NK-92 treated with Interleukin-12 subunit alpha and Interleukin-12 subunit beta, amount 100 ng/mL, for 24 hours (cell line): ENCODE measurements at places on chromosomes 4 and X.

- DNase-seq: no peak
Measured at GRCh38 chrX:1325515-1326116, 11.0 kb upstream of the IL3RA start.

GRCh38 chr4:40046311-40046980 is 10.2 kb upstream of the N4BP2 start:
- no peak for DNase-seq

DNA sequence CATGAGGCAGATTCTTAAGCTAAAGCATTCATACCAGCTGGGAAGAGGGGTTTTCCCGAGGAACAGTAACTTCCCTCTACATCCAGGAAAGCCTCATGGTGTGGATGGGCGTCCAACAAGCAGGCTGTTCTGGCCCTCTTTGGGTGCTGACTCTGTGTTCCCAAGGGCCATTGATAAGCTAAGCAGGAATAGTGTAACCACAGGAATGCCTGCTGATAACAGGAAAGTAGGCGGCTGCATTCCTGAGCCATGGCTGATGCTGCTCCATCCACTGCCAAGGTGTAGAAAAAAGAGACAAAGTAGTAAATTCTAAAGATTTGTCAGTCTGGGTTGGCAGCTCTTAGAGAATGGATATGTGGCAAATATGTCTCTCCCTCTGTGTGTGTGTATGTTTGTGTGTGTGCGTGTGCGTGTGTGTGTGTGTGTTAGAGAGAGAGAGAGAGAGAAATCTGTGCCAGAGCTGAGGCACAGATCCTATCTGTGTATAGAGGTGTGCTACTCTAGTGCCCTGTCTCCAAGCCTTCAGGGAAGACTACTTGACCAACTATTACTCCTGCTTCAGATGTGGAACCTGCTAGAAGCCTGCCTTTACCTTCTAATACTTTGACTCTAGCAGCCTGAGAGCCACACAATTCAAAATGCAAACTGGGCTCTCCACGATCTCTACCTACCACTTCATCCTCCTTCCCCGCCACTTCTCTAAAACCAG is 353.1 kb upstream of the NR3C2 start:
- no peak for DNase-seq

DNA sequence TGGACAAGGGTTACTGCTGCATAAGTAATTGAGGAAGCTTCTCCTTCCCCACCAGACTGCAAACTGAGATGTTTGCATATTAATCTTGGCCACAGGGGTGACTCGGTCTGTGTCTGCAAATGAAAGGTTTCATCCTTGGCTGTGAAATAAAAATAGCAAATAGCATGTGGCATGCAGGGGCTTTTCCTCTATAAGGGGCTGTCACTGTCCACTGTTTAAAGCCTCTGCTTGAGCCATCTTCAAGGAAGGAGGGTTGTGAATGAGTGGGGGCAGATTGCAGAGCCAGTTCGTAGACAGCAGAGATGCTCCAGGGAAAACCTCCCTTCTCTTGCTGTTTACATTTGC is 33.3 kb downstream of the TMSB4X start:
- DNase-seq: no peak

- DNase-seq: no peak
Measured at GRCh38 chrX:46737462-46737861, 21.5 kb downstream of the SLC9A7 start.

DNA sequence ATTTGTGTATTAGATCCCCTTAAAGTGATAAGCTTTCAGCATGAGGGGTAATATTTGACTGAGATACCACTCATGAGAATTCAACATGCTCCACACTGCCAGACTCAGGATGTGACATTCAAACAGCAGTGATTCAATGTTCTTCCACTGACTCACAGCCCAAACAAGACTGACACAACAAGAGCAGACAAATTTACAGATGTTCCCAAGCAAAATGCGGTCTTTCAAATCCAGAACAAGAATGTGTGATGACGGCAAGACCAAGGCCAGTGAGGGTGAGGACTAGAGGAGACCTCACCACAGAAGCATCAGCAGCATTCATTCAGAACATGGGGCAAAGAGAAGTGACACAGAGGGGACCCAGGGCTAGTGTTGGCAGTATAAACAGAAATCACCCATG is 99.3 kb upstream of the GRIA3 start:
- no peak for DNase-seq

DNA sequence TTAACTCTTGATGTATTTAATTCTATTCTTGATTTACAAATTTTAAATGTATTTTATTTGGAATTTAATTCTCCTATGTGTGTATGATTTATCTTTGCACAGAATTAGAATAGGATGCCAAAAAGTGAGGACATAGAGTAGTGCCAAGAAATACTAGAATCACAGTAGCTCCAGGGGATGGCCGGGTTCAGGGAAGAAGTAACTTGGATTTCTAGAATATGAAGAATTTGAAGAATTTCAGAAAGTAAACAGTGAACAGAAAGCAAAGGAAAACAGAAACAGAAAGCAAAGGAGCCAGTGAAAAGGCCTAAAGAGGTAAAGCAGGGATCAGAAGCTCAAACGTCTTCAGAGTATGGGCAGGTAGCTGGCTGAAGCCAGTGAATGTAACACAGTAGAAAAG is 1187.6 kb downstream of the RPA4 start:
- DNase-seq: no peak

DNA sequence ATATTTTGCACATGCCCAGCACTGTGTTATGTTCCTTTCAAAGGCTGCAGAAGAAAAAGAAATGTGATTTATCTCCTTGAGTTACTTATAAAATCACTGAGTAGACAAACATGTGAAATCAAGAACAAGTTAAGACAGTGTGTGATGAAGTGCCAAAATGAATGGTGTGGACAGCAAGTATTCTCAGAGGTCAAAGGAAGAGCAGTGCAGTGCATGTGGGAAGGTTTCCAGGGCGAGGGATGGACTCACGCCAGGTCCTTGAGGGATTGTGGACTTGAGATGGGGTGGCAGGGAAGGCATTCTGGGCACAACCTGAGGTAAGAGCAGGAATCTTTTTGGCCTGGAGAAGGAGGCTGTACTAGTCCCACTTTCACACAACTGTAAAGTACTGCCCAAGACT is 115.5 kb downstream of the FNIP2 start:
- DNase-seq: no peak

GRCh38 chrX:133090236-133090809 is 6.6 kb downstream of the USP26 start:
- DNase-seq: no peak

DNA sequence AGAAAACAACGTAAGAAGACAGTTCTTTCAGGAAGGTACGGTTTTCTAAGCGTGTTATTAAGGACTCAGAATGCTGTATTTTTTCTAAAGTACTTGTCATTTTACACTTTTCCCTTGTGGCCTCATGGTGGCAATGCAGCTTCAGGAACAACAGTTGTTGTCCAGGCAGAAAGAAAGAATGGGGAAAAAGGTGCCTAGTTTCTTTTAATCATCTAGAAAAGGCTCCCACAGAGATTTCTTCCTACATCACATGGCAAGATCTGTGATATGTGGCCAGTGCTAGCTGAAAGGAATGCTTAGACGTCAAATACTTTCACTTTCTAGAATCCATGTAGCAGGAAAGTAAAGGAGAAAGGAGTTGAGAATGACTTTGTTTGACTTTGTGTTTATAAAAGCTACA is 49.0 kb upstream of the TRAM1L1 start:
- DNase-seq: no peak

- no peak for DNase-seq
Measured at GRCh38 chr4:179196511-179196910, 1754.3 kb upstream of the AGA start.

- DNase-seq: no peak
Measured at GRCh38 chr4:71229477-71230270, 109.1 kb upstream of the SLC4A4 start.

GRCh38 chr4:8289956-8290700 is 20.6 kb downstream of the HTRA3 start:
- no peak for DNase-seq

DNA sequence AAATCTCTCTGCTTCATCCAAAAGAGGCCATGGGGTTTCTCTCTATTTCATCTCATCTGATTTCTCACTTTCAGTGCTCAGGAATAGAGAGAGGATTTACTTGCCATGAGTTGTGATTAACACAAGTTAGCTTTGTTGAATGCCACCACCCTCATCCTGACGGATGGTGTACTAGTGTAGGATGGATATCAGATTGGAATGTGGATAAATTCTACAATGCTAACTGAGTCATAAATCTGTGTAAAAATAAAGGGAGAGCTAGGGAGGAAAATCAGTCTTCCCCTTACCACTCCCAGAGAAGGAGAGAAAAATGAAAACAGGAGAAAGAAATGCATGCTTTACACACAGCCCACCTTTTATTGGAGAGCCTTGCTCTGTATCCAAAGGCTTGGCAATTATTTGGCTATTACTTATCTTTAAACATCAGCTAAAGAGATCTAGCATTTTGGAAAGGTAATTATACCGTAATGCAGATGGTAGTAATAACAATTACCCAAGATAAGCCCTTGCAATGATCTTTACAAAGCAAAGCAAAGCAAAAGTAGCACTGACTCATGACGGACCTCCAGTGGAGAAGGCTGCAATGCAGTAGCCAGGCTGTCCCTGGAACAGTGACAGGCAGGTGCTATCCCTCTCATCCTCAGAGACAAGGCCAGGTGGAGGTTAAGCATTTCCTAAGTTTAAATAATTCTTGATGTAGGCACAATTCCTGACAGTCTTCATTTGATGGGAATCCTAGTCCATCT is 306.3 kb upstream of the PPARGC1A start:
- no peak for DNase-seq

- no peak for DNase-seq
Measured at GRCh38 chrX:51870354-51870753, 23.1 kb upstream of the MAGED1 start.

- no peak for DNase-seq
Measured at GRCh38 chr4:2251795-2252529, 9.9 kb downstream of the MXD4 start.

DNA sequence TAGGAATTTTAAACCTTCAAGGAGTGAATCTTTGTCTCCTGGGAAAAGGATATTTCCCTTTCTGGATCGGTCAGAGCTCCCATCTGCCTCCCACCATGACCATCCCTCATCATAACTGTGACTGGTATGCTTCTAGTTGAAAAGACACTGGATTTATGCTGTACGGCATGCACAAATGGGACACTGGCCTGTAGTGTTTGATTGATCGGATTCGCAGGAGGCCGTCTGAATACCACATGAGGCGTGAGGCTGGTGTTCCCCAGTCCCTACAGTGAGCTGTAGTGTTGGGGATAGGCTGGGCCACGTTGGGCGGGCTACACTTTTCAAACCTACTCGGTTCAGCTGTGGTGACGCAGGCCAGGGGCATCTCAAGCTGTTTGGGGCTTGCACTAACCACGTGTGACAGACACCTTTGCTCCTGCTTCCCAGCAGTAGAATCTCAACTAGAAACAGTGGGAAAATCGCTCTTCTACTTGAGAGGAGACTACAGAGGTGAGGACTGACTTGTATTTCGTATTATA is 101.8 kb downstream of the MID1IP1 start:
- no peak for DNase-seq

DNA sequence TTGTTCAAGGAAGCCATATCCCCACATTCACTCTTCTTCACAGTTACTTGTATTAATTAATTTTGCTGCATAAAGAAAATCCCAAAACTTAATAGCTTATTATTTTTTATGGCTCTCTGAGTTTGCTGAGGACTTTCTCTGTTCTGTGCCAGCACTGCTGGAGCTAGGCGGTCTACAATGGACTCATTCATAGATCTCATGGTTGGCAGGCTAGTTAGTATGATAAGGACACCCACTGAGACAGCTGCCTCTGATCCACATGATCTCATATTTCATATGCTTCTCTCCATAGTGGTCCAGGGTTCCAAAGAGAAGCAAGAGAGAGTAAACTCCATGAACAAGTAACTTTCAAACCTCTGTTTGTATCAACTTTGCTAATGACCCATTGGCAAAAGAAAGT is 170.2 kb downstream of the ADGRA3 start:
- no peak for DNase-seq

- DNase-seq: peak; percentile 8
Measured at GRCh38 chr4:115851918-115852766, 738.7 kb upstream of the NDST4 start.

DNA sequence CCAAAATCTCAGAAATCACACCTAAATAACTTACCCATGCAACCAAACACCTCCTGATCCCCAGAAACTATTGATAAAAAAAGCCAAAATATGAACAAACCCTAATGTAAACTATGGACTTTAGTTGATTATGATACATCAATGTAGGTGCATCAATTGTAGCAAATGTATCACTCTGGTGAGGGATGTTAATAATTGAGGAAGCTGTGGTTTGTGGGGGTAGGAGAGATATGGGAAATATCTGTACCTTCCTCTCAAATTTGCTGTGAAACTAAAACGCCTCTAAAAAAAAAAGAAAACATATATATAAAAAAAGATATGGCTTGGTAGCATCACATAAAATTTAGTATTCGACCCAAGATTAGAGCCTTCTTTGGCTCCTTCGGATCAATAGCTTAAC is 144.3 kb upstream of the CPEB2 start:
- DNase-seq: no peak

GRCh38 chr4:152089584-152089983 is 328.8 kb upstream of the GATB start:
- no peak for DNase-seq

DNA sequence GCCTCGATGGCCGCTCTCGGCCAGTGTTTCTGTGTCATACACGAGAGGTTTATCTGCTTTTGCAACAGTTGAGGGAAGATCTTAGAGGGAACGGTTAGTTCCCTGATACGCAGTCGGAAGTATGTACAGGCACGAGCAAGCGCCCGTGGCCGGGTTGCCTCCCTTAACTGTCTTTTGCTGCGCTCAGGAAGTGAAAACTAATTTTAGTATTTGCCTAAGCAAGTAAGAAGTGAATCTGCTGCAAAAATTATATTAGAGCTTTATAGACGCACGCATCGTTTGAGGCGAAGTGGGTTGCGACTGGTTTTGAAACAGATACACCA is 695 bp downstream of the MTM1 start:
- peak; percentile 18 for DNase-seq

DNA sequence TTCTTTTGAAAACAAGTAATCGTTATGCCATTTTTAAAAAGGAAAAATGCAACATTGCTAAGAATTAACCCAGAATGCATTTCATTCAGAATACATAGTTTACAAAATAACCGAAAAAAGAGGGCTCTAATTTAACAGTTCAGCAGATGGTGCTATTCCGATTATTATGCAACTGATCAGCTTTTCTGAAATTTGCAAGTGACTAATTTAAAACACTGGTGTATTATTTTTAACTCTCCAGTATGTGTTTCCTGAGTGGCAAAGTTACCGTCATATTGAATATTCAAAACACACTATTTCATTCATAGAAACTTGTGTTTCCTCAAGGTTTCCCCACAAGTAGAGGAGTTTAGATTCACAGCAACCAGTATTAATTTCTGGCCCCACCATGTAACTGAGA is 21.1 kb downstream of the ZBTB49 start:
- DNase-seq: no peak
